Upper lobe of right lung (tissue), 1 donor: ENCODE measurements at places on chromosomes 16 and 17. TPM values are rescaled to one million over a fixed set of nuclear protein-coding genes. Genes with fewer than 3 reads are reported as not detected.

DNAI2 gene
- total RNA-seq: not detected

SLC13A2 gene
- total RNA-seq: 0.87 TPM

DNA sequence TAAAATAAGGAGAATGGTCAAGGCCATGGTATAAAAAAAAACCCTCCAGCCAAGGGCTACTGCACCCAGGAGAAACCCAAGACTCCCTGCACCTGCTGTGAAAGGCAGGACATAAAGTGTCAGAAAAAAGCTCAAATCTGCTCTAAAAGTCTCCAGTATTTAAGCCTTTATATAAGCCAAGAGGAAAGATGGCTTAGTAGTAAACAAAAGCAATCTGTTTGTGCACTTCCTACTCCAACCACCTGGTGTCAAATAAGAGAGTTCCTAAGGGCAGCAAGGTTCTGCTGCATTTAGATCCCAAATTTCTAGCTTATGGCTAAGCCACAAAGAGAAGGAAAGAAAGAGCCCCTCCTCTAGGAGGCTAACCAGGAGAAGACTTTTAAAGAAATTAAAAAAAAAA is 20.6 kb downstream of the ACSM1 start:
- no peak overlapping the region for H3K27ac ChIP-seq
- H3K36me3 ChIP-seq: no peaks in the 10 kb centered on the region
- no peak overlapping the region for H3K4me3 ChIP-seq
- no peaks in the 10 kb centered on the region for H3K27me3 ChIP-seq
- H3K4me1 ChIP-seq: peaks cover 25% of the 10 kb centered on the region

GRCh38 chr17:75758131-75758905 is 6.7 kb downstream of the GALK1 start:
- H3K4me3 ChIP-seq: no peak overlapping the region
- no peaks in the 10 kb centered on the region for H3K27me3 ChIP-seq
- DNase-seq: no peak
- no peak overlapping the region for H3K27ac ChIP-seq

GRCh38 chr17:75430159-75430974 is 24.9 kb upstream of the GRB2 start:
- no peak overlapping the region for H3K4me3 ChIP-seq
- no peaks in the 10 kb centered on the region for H3K36me3 ChIP-seq
- H3K27ac ChIP-seq: peak overlapping the region; percentile 31
- no peaks in the 10 kb centered on the region for H3K27me3 ChIP-seq
- H3K4me1 ChIP-seq: peaks cover 4% of the 10 kb centered on the region

DNA sequence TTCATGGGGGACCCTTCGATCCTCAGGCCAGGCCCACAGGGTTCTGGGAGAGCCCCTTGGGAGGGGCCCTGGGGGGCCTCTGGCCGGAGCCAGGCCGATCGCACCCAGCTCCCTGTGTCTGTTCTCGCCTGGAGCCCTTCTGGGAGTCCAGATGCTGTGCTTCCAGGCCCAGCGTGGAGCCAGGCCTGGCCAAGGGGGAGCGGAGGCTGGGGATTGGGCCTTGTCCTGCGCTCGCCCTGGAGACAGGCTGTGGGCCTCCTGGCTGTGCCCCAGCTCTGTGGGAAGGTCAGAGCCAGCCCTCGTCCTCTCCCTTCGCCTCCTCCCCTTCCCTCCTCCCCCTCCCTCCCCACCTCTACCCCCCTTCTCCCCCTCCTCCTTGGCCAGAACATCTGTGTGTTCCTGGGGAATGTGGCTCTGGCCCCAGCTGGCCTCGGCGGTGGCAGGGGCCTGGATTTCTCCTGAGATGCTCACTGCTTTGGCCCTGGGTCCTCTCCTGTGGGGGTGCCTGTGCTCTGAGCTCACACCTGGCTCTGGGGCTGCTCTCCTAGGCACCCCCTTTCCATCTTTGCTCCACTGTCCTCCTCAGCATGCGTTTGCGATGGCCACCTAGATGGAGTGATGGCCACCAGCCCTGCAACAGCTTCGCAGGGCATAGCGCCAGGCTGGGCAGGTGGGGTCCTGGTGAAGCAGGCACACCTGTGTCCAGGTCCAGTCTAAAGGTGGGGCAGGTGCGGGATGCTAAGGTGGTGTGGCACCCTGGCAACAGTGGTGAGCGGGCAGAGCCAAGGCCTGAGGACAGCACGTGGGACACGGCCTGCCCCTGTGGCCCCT is 90.6 kb upstream of the CIBAR2 start:
- H3K36me3 ChIP-seq: no peaks in the 10 kb centered on the region
- peaks cover 36% of the 10 kb centered on the region for H3K4me1 ChIP-seq
- H3K27me3 ChIP-seq: no peaks in the 10 kb centered on the region
- H3K27ac ChIP-seq: peak overlapping the region; percentile 63
- no peak for DNase-seq

GRCh38 chr16:49554681-49555080 is 181.1 kb downstream of the C16orf78 start:
- H3K36me3 ChIP-seq: no peaks in the 10 kb centered on the region
- H3K4me1 ChIP-seq: no peaks in the 10 kb centered on the region
- DNase-seq: no peak
- no peak overlapping the region for H3K27ac ChIP-seq

DNA sequence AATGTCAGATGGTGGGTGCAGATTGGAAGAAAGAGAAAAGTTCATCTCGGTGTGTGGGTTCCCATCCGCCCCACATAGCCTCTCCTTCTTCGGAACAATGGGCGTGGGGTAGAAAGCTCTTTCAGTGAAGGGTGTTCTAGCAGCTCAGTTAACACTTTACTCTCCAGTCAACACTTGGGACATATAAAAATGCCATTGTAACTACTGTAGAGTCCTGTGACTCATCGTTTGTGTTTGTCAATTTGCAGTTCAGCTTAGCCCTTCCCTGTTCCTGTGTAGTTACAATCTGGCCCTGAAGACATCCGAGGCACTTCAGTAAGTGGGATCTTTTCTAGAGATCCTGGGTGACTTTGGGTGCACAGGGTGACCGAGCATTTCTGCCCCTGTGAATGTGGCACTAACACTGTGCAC is 11.5 kb upstream of the CLEC18C start:
- H3K27ac ChIP-seq: no peak overlapping the region
- H3K4me1 ChIP-seq: no peaks in the 10 kb centered on the region
- H3K27me3 ChIP-seq: no peaks in the 10 kb centered on the region
- peaks cover 60% of the 10 kb centered on the region for H3K36me3 ChIP-seq
- no peak for DNase-seq

DNA sequence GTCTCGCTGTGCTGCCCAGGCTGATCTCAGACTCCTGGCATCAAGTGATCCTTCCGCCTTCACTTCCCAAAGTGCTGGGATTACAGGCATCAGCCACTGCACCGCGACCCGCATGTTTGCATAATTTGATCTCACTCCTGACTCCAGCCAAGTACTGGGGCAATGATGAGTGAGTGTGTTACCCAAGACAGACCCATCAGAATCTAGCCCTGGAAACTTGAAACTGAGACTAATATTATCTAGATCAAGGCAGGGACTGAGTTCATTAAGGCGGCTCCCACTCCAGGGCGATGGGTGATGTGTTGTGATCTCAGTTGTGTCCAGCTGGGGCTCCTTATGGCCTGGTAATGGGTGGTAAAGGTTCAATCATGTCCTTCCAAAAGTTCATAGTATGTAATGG is 53.4 kb downstream of the EMP2 start:
- DNase-seq: no peak
- no peak overlapping the region for H3K27ac ChIP-seq
- H3K4me3 ChIP-seq: no peak overlapping the region
- peaks cover 58% of the 10 kb centered on the region for H3K36me3 ChIP-seq
- H3K4me1 ChIP-seq: no peaks in the 10 kb centered on the region

DNA sequence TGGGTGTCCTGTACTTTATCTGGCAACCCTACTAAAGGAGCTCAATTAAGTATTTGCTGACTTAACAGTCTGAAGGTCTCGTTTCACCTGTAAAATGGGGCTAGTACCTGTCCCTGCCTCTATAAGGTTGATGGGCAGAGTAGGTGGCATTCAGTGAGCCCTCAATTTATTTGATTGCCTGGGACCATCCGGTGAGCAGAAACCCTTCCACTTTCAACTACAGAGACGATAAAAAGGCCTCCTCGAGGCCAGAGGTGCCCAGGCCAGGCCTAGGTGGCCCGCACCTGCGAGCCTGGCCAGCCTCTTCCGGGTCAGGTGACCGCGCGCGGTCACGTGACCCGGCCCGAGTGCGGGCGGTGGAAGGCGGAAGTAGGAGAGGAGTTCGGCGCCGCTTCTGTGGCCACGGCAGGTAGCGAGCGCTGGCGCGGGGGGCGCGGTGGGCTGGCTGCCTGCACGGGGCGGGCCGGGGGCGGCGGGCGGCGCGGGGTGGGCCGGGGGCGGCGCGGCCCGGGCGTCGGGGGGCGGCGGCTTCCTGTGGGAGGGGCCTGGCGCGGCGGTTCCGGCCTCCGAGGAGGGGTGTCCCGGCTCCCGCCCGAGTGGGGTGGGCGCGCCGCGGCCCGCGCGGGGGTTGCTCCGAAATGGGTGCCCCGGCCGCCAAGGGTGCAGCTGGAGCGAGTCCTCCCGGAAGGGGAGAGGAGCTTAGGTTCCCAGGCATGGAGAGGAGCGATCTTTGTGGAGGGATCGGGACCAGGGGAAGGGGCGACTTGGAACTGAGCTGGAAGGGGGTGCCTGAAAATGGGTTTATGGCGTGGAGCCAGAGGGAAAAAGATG is at the start of gene WWP2:
Gene WWP2 (plus strand): TSS at position 350 of the 831 bp plus-strand sequence. CDS start 24,679 bp downstream, outside the sequence.
- no peaks in the 10 kb centered on the region for H3K27me3 ChIP-seq
- peaks cover 18% of the 10 kb centered on the region for H3K4me1 ChIP-seq
- peak within 1 kb of the TSS; percentile 95 for H3K27ac ChIP-seq
- peak within 1 kb of the TSS; percentile 88 for H3K4me3 ChIP-seq
